ENCODE measurements at places on chromosomes 3 and 15. TPM values are rescaled to one million over a fixed set of nuclear protein-coding genes. Genes with fewer than 3 reads are reported as not detected.

DNA sequence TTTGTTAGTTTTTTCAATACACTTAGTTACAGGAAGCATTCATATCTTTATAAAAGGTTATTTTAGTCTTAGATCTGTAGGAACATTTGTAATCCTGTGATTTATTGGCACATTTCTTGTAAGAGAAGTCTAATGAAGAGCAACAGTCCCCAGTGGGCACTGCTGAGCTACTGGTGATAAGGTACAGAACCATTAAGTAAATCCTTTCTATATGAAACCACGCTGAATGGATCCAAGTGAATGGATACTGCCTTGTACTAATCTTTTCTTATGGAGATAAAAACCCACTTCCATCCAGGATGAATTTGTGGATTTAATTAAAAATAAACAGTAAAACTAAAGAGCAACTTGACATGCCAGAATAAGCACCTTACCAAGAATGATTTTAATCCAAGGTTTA is 64.0 kb downstream of the SHQ1 start:
- DNase-seq: no peak

DNA sequence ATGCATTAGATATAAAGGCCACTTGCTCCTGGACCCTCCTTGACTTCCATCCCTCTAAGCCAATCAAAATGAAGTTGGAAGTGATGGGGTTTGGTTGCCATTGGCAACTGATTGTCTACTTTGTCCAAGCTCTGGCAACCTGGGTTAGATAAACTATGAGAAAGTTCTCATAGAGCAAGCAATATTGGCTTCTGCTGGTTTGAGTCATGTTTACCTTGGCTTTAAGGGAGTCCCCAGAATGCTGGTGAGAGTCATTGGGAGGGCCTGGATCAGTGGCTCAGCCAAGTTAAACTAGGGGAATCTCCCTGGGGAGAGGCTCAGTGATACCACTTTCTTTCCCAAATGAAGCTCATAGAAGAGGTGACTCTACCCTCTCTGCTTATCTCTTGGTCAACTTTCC is 176.3 kb upstream of the ROPN1 start:
- peak; percentile 33 for DNase-seq

GRCh38 chr3:120420928-120421551 is 29.8 kb downstream of the FSTL1 start:
- peak; percentile 75 for DNase-seq

- peak; percentile 55 for DNase-seq
Measured at GRCh38 chr3:52210550-52211046, 12.6 kb downstream of the ALAS1 start.

The P2RY14 gene
- polyA plus RNA-seq: not detected

DNA sequence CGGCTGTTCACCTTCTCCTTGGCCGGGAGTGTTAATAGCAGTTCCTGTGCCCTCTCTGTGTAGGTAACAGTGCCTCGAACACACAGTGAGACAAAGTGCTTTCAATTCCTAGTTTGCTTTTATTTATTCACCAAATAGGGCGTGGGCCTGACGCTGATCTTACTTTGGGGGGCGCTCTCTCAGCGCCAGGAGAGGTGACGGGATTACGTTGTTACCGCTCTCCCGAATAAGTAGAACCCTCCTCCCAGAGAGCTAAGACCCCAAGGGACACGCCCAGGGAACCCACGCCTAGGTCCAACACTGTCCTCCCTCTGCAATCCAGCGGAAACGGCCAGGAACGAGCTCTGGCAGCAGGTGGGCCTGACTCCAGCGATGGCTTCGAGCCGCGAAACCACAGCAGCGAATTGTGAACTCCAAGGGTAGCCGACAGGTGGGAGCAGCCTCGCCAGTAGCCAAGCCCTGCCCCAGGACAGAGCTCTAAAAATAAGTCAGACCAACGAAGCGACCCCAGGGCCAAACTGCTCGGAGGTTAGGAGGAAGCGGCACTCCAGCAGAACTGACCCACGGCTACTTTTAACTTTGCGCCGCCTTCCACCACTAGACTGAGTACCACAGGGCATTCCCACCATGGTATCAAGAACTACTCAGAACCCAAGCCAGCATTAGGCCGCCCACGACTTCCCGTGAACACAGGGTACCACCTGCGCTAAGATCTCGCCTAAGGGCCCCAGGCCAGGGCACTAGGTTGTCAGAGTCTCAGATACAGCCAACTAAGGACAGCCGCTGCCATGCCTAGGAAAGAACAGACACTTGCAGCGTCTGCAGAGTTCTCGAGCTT is 1.6 kb upstream of the SIN3A start:
- DNase-seq: no peak

DNA sequence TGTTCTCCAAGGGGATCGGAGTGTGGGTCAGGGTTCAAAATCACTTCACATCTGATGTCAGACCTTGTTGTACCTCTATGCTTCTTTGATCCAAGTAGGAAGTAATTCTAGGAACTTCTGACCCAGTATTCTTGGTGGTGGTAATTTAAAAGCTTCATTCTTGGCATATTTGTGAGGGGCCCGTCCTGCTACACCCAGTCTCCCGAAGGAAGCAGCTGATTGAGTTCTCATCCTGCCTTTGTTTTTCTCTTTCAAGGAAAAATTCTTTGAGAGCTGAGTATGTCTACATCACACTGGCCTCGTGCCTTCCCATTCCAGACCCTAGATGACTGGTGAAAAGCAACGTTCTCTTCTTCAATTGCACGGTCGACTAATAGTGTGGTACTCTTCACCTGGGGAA is 234.4 kb upstream of the TPRG1 start:
- DNase-seq: peak; percentile 11

DNA sequence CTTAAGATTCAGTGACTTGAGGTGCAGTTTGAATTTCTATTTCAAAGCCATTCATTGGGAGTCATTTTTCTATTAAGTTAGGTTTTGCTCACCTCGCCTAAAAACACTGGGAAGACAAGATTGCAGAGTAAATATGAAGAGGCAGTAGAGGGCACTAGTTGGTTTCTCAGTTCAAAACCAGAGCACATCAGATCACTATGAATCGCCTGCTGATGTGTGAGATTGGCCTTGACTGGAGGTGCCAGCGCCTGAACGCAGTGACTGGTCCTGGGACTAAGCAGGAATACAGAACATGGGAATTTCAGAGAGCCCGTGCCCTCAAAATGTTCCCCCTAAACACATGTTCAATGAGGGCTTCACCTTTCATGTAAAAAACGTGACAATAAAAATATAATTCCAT is 229.0 kb downstream of the ITPR1 start:
- DNase-seq: peak; percentile 73

Measured in IMR-90 (cell line).